ENCODE measurements at places on chromosomes 12 and 14.

DNA sequence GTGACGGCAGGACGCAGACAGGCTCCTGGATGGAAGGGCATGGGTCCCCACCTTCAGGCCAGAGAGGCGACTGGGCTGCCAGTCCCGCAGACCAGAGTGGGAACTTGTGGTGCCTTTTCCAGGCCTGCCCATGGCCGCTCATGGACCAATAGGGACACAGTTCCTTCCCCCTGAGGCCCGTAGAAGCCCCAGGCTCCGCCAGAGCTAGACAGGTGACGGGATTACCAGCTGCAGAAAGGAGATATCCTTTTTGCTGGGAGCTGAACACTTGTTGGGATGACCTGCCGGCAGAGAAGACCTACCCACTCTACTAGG lies 73.6 kb upstream of the RASSF8 start:
- DNase-seq, result no peak

GRCh38 chr12:26966842-26967241 lies 28.6 kb downstream of the FGFR1OP2 start:
- DNase-seq, result no peak

GRCh38 chr14:96051231-96051630 lies 12.1 kb downstream of the C14orf132 start:
- DNase-seq, result no peak

- DNase-seq, result no peak
These were observed 14.1 kb downstream of the ABCD2 start for GRCh38 chr12:39605501-39605900.

- no peak for DNase-seq
These were observed 35.2 kb upstream of the PCNX1 start for GRCh38 chr14:70871863-70872677.
